ENCODE measurements at places on chromosomes 3 and 15.
A peak's percentile ranks its signal among the peaks of the same experiment; 100 is the strongest.

DNA sequence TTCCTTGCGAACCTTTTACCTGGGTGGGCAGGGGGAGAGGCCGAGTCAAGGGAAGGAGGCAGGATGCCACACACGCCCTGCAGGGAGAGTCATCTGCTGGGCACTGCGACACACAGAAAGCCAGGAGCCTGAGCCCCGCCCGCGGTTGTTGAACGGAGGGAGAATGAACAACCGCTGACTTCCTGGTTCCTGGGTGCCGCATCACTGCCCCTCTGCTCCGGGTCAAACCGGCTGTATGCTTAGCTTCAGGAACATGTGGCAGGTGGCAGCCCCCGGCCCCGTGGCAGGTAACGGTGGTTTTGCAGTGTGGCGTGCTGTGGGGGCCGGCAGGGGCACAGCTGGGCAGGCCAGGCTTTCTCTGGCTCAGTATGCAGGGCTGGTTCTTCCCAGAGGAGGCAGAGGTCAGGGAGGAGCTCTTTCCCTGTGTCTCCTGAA lies 33.4 kb downstream of the APBA2 start:
- DNase-seq: no peak

- no peak for DNase-seq
Observed at GRCh38 chr3:52480768-52481715, 14.1 kb upstream of the STAB1 start.

DNA sequence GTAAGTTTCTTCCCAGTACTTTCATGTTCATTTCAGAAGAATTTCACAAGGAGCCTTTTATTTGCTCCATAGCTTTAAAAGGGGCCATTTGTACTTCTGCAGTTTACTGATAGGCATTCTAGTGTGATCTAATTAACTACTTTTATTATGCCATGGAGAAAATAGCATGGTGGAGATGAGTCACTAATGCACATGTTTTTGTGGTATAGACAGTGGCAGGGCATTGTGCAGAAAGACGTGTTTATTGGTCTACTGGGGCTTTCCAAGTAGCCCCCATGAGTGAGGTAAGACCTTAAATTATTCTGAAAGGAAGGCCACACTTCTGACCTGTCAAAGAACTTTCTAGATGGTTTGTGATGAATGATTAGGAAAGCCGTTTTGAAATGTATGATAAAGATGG lies 810.0 kb upstream of the NR2F2 start:
- DNase-seq: no peak

DNA sequence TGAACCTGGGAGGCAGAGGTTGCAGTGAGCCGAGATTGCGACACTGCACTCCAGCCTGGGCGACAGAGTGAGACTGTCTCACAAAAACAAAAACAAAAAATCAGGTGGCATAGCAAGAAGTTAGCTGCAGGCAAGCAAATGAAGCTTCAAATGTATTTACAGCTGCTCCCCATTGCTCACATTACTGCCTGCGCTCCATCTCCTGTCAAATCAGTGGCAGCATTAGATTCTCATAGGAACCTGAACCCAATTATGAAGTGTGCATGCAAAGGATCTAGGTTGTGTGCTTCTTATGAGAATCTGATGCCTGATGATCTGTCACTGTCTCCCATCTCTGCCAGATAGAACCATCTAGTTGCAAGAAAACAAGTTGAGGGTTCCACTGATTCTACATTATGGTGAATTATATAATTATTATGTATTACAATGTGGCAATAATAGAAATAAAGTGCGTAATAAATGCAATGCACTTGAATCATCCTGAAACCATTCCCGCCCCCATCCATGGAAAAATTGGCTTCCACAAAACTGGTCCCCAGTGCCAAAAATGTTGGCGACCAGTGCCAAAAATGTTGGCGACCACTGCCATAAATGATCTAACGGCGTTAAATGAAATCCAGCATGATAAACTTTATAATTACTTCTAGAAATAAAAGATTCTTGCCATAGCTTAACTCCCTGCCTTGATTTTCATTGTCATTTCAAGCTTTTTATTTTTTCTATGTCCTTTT lies 616.7 kb upstream of the NAALADL2 start:
- DNase-seq: no peak

DNA sequence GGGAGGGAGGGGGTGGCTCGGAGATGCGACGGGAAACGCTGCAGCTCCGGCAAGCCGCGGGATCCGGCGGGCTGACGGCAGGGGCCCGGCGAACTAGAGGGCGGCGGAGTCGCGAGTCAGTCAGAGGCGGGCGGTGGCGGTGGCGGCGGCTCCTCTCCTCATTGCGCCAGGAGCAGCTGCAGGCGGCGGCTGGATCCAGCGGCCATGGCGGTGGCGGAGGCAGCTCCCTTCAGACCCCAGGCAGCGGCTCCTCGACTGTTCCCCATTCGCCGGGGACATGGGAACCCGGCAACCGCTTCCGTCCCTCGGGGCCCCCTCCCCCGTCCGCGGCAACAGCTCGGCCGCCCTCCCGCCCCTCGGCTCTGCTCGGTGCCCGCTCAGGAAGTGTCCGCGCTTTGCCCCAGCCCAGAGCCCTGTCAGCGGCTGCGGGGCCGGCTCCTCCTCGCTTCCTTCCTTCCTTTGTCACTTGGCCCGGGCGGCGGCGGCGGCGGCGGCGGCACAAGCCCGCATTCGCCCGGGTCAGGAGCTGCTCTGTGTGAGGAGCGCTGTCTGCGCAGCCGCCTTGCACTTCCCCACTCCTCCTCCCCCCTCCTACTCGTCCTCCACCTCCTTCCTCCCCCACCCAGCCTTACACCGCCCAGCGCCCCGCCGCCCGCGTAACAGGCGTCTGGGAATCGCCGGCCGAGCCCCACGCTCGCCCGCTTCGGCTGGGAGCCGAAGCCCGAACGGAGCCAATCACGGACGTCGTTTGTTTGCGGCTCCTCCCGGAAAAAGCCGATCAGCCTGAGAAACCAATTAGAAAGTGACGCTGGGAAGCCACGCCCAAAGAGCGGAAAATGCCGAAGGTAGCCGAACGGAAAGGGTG lies at the start of gene GSK3B:
TSS of gene GSK3B (minus strand) at position 537 of the 865 bp plus-strand sequence. CDS start 1,013 bp downstream, outside the sequence.
- peak; percentile 98 for DNase-seq

- no peak for DNase-seq
Observed at GRCh38 chr3:48514431-48515227, 10.7 kb upstream of the SHISA5 start.

GRCh38 chr3:182644013-182644412 lies 149.3 kb upstream of the ATP11B start:
- no peak for DNase-seq

GRCh38 chr15:41578736-41579383 lies 19.8 kb downstream of the TYRO3 start:
- no peak for DNase-seq

- no peak for DNase-seq
Observed at GRCh38 chr15:81265256-81265943, 58.5 kb downstream of the STARD5 start.

DNA sequence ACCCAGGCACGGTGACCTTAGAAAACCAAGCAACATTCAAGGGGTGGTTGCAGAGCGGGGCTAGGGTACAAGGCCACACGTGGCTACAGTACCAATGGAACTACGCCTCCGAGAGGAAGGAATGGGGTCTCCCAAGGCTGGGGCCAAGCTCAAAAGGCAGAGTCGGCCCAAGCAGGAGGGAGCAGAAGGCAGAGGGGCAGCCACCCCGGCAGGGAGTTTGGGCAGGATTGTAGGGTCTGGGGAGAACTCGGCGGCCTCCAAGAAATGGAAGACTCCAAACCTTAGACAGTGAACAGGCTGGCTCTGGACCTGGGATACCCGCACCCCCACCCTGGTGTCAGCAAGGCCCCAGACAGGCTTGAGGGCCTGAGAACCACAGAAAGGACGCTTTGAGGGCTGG lies 28.7 kb downstream of the ATRIP start:
- DNase-seq: no peak

DNA sequence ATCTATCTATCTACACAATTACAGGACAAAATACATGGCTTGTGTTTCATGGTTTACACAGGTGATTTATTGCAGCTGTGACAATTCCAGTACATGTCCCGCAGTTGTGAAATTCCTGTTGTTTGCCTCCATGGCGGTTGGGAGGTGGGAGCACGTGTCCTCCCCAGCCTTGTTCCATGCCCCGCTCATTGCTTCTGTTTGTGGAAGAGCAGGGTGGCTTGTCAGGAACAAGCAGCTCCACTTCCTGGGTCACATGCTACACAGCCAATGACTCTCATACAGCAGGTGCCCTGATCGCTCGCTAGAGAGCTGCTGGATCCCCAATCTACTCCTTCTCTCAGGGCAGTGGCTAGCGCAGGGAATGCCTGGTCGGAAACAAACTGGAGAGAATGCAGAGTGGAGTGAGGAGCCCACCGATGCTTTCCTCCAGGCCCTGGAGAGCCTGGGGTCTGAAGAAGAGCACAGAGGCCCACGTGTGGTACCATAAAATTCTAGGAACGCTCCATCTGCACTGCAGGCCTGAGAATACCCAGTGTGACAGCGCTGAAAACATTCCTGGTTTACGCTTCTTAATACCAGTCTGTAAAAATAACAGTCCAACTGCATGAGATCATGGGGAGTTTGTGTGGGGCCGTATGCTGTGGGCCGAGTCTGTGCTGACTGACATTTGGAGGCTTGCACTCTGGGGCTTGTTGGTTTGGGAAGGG lies 270.6 kb upstream of the RGMA start:
- no peak for DNase-seq

DNA sequence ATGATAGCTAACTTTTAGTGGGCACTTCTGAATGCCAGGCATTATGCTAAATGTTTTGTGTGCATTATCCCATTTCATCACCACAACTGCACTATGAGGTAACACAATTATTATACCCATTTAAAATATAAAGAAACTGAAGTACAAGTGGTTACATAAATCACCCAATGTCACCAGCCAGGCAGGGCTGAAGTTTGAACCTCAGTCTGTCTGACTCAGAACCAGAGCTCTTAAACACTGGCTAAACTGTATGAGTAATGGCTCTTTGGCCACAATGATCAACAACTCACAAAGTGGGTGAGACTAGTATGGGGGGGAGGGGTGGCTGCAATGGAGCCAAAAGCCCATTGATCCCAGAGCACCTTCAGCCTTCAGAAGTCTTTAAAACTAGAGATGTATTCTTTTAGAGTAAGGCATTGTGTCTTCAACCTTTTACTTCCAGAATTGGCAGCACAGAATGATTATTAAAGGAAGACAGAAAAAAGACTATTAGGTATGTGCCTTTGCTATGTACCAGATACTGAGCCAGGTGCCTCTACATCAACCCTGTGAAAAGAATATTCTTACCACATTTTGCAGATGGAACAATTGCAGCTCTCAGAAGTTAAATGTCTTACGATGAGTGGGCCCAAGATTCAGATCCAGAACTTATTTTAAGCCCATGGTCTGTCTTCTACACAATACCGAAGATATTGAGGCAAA lies 166.9 kb downstream of the UACA start:
- DNase-seq: no peak

DNA sequence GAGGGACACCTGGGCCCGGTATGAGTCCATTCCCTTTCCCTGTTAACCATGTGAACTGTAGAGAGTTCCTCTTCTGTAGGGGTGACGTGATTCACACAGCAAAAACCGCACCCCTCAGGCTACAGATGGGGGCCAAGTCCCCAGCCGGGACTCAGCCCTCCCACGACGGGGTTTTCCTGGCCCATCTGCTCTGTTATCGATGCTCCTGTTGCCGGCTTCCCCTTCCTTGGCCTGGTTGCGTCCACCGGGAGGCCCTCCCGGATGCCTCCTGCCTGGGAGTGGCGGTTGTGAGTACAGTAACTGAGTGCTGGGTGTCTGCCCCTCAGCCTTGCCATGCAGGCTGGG lies 817 bp upstream of the PLXNA1 start:
- no peak for DNase-seq

- DNase-seq: no peak
Observed at GRCh38 chr3:45682311-45682710, 6.9 kb upstream of the SACM1L start.

- no peak for DNase-seq
Observed at GRCh38 chr15:70319466-70319865, 221.7 kb upstream of the TLE3 start.

DNA sequence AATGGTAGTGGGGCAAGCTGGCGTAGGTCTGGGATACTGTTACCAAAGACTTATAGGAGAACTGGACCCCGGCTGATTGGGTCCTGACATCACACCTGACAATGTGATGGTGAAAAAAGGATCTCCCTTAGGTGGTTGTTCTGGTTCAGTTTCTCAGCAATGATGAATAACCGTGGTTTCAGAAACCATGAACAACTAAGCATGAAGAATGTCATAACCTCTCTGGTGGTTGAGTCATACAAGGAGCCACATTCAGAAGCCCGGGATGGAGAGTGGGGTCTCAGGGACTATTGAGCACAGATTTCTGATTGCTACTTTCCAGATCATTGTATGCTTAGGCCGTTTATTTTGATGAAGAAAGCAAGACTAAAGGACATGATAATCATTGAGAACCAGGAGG lies 17.4 kb downstream of the GPR160 start:
- DNase-seq: no peak

GRCh38 chr15:39746714-39747276 lies 35.8 kb downstream of the FSIP1 start:
- DNase-seq: no peak

DNA sequence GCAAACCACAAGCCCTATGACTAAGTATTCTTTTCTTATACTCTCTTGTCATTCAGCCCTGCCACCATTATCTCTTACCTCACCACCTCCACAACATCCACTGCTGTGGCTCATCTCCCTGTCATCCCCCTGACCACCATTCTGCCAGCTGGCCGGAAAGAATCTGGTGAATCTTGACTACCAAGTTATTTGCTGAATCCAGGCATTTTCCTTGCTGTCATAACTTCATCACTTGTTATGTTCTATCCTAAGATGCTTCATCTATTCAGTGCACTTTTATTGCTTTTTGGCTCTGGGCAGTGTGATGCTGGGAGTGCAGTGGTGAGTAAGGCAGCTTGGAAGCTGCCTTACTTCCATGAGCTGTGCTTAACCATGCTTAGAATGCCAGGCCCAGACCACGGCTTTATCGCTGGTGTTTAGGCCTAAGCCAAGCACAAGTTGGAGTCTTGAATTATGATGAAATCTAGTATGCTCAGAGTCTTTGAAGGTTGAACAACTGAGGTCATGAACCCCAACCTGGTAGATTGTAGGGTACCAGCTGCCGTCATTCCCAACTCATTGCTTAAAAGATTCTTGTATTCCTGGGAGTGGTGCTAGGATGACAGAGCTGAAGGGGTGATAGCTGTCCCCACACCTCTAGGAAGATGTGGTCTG lies 27.0 kb upstream of the APH1B start:
- no peak for DNase-seq

GRCh38 chr3:12772462-12772861 lies 13.4 kb upstream of the TMEM40 start:
- no peak for DNase-seq

DNA sequence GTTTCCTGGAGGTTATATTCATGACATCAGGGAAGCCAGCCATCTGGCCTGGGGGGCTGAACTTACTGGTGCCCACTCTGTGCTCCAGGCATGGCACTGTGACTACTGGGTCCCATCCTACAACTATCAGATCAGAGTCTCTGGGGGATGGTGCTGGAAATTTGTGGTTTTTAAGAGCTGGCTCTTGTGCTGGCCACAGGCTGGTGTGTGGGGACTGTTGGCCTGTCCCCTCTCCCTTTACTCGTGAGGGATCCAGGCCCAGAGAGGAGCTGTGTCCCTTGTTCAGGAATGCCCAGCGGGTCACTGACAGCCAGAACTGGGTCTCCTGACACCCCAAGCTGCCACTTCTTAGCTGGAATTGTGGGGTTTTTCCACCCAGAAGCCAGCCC lies 44.5 kb upstream of the SEC22A start:
- DNase-seq: no peak

- no peak for DNase-seq
Observed at GRCh38 chr3:100682854-100683760, 26.2 kb upstream of the TFG start.

Data from stimulated activated CD8-positive, alpha-beta memory T cell treated with anti-CD3 and anti-CD28 coated beads, Interleukin-7, amount 100 ng/mL, for 1 hour (primary cell).